ENCODE measurements at places on chromosomes 7 and 10. TPM values are rescaled to one million over a fixed set of nuclear protein-coding genes. Genes with fewer than 3 reads are reported as not detected.

Gene PPP1R17
- total RNA-seq: not detected

DNA sequence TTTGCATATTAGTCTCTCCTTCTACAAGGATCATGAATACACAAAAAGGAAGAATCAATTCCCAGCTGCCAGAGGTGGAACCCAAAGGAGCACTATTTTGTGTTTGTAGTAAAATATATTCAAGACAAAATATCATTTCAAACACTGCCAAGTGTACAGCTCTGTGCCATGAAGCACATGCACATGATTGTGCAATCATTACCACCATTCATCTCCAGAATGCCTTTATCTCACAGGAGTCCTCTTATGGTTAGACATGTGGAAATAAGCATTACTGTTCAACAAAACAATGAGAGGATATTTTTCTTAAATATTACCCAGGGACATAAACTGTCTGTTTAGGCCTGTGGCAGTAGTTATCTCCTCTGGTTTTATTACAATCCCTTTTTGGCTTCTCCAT lies 151.4 kb upstream of the PPP1R3A start:
- no peak overlapping the region for H3K4me3 ChIP-seq
- no peaks in the 10 kb centered on the region for H3K36me3 ChIP-seq
- H3K27ac ChIP-seq: no peak overlapping the region

- peaks cover 4% of the 10 kb centered on the region for H3K36me3 ChIP-seq
- H3K4me3 ChIP-seq: no peak overlapping the region
- H3K4me1 ChIP-seq: peaks cover 83% of the 10 kb centered on the region
- peak overlapping the region; percentile 48 for H3K27ac ChIP-seq
- peak; percentile 64 for DNase-seq
Observed at GRCh38 chr10:32948451-32948850, 9.6 kb downstream of the ITGB1 start.

GRCh38 chr10:44322137-44322536 lies 62.8 kb downstream of the CXCL12 start:
- no peak for DNase-seq
- no peaks in the 10 kb centered on the region for H3K4me1 ChIP-seq
- H3K27me3 ChIP-seq: peaks cover 26% of the 10 kb centered on the region
- no peak overlapping the region for H3K27ac ChIP-seq
- H3K4me3 ChIP-seq: no peak overlapping the region
